ENCODE measurements at places on chromosomes 2 and 18.

GRCh38 chr2:229408356-229408755 is 137.3 kb upstream of the PID1 start:
- peak; percentile 96 for DNase-seq

GRCh38 chr18:11324510-11324909 is 175.1 kb upstream of the PIEZO2 start:
- no peak for DNase-seq

DNA sequence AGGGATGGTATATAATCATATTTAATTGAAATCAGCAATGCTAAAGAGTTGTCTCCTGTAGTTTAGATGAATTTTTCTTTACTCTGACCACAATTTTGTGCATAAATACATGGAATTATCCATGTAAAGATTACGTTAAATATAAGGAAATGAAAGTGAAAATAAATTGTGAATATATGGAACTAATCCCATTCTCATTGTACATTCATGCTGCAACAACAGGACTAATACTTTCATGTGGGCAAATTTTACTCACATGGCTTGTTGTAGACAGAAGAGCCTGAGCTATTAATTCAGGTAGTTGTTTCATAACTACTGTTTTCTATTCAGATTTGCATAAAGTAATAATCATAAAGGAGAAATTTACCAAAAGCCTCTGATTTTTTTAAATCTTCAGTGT is 357.8 kb downstream of the ARHGAP15 start:
- peak; percentile 28 for DNase-seq

DNA sequence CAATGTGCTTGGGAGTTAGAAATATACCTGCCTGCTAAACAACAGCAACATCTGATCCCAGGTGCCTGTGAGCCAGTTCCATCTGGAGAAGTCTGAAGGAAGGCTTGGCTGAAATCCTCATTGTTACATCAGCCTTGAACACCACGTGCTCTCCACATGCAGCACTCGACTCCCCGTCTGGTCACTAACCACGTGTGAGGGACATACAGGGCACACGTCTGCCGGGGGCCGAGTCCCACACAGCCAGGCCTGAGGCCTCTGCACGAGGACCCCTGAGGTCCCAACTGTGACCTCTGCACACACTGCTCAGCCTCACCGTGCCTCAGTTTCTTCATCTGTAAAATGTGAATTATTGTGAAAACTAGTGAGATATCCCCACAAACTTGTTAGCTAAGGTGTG is 236.5 kb upstream of the SALL3 start:
- DNase-seq, result no peak

DNA sequence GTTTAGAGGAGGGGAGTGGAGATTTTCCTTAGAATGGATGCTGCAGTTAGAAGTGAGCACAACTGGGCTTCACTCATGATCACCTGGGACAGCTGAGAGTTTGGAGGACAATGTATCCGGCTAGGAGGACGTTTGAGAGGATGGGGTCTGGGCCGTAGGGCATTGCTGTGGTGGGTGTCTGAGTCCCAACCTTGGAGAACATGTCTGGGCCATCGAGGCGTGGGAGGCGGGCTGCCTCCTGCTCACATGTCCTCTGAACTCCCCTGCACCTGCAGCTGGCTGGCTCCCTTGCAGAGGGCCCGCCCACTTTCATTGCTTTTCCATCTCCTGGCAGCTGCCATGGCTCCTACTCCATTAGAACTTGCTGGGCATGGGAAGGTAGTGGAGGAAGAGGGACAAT is 203.0 kb upstream of the PXDN start:
- DNase-seq, result no peak
